LoVo (cell line): ENCODE measurements at places on chromosomes 5 and 9.
A peak's percentile ranks its signal among the peaks of the same experiment; 100 is the strongest.

- no peak for DNase-seq
Measured at GRCh38 chr5:113099822-113100221, 123.2 kb downstream of the DCP2 start.

DNA sequence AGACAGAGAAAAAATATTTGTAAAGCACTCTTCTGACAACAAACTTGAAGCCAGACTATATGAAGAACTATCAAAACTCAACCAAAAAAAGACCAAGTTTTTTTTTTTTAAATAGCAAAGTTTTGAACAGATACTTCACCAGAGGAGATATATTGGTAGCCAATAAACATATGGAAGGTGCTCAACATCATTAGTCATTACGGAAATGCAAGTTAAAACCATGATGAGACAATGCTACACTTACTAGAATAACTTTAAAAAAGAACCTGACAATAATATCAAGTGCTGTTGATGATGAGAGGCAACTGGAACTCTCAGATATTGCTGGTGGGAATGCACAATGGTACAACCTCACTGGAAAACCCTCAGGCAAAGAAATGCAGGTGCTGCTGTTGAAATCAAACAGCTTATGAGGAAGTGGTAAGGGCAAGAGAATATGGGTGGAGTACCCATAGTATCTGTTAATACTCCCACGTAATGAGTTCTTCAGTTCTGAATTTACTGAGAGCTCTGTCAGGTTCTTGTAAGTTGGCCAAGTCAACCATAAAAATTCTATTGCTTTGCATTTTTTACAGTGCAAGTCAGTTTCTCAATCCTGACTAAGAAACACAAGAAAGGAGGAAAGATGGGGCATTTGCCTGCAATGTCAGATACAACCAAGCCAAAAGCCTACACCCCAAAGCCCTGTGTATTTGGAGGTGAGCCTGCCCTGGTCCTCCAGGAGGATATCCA, 87.3 kb upstream of the GNAQ start:
- DNase-seq = peak; percentile 27

DNA sequence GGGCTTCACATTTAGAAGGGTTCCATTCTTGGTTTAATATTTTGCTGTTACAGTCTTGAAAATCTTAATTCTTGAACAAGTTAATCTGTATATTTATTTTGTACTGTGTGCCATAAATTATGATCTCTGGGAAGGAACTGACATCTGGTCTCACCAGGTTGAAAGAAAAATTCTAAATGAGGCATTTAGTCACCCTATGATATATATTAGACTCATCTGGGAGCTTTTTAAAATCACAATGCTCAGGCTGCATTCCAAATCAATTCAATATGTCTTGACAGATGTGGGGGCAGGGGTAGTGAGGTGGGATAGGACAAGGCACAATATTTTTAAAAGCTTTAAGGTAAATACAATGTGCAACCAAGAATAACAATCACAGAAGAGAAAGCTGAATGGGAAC, 569.2 kb downstream of the PRR16 start:
- no peak for DNase-seq

GRCh38 chr9:33167972-33168461, 881 bp upstream of the B4GALT1 start:
- DNase-seq = no peak

DNA sequence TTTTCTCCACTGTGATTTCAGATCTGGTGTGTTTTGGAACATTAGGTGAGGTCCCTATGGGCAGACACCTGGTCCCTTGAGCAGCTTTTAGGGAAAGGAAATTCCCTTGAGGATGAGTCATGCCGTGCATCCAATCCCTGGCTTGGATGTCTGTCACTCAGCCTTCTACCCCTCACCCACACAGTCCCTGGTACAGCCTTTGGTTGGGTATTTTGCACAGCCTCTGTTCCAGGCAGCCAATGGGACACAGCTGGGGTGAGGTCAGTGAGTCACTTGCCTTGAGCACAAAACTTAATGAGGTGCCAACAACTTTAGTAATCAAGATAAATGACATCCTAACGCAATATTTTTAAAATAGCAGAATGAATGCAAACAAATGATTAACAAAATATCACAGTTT, 22.7 kb upstream of the SVEP1 start:
- DNase-seq = no peak

DNA sequence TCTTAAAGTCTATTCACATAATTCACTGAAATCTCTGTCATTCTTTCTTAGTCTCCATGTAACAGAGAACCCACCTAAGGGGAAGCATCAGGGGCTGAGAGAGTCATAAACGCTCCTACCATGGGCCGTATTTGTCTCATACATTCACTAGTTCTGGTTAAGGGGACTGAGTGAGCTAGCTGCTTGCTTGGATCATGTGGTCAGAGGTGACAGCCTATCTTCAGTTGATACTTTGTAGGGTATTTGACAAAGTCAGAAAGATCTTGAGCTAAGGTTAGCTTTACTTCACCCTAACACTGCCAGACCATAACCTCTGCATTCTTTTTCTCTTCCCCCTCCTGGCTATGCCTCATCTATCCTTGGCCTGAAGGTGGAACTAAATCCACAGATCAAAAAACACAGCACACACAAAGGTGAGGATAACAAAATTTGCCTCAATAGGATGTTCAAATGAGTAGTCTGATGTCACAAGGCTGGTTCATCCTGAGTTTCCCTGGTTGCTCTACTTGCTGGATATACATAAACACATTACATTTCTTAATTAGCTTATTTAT, 66.5 kb downstream of the MARCHF3 start:
- no peak for DNase-seq

GRCh38 chr5:121273833-121274433, 577.7 kb upstream of the FTMT start:
- DNase-seq = peak; percentile 81

- DNase-seq = no peak
Measured at GRCh38 chr5:135508496-135509005, 27.2 kb downstream of the NEUROG1 start.

GRCh38 chr9:98302150-98302549, 46.7 kb upstream of the TBC1D2 start:
- DNase-seq = no peak

- no peak for DNase-seq
Measured at GRCh38 chr9:12956261-12956660, 181.4 kb downstream of the LURAP1L start.

DNA sequence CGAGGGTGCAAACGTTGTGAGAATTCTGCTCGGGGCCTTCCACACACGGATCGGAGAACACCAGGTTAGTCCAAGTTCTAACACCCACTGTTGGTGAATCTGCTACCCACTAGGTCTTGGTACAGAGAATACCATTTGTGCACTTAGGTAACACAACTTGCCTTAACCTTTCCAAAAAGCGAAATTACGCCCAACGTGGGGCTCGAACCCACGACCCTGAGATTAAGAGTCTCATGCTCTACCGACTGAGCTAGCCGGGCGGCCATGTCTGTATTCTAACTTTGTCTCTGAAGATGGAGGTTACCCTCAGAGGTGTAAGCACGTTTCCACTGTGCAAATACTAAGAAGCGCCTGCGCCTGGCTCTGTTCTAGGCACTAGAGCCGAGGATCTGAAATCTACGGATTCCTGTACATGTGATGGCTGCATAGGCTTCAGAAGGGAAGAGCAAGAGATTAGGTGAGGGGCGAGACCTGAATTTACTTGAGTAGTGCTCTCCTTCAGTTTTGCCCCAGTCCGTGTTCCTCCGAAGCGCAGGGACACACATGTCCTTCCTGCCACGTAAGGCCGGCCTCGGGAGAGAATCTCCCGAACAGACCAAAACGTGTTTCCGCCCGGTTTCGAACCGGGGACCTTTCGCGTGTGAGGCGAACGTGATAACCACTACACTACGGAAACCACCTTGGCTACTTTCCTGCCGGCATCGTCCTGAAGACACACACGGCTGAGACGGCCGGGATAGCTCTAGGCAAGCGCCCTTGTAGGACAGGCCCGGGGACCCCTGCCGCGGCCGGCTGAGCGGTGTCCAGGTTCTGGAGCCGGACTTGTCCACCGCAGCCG, 1.1 kb upstream of the TRIM41 start:
- peak; percentile 87 for DNase-seq

DNA sequence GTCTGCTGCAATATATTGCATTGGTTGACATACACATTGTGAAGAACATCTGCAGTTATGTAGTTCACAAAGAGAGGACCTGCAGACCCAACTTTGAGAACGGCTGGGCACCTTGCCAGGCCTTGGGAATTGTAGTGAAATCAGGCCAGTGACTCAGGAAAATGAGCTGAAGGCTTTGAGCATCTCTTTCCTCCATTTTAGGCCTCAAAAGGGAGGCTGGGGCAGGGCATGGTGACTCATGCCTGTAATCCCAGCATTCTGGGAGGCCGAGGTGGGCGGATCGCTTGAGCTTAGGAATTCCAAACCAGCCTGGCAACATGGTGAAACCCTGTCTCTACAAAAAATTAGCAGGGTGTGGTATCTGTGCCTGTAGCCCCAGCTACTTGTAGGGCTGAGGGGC, 1.4 kb upstream of the IPPK start:
- DNase-seq = peak; percentile 80

- no peak for DNase-seq
Measured at GRCh38 chr9:135220601-135221575, 133.4 kb downstream of the OLFM1 start.

DNA sequence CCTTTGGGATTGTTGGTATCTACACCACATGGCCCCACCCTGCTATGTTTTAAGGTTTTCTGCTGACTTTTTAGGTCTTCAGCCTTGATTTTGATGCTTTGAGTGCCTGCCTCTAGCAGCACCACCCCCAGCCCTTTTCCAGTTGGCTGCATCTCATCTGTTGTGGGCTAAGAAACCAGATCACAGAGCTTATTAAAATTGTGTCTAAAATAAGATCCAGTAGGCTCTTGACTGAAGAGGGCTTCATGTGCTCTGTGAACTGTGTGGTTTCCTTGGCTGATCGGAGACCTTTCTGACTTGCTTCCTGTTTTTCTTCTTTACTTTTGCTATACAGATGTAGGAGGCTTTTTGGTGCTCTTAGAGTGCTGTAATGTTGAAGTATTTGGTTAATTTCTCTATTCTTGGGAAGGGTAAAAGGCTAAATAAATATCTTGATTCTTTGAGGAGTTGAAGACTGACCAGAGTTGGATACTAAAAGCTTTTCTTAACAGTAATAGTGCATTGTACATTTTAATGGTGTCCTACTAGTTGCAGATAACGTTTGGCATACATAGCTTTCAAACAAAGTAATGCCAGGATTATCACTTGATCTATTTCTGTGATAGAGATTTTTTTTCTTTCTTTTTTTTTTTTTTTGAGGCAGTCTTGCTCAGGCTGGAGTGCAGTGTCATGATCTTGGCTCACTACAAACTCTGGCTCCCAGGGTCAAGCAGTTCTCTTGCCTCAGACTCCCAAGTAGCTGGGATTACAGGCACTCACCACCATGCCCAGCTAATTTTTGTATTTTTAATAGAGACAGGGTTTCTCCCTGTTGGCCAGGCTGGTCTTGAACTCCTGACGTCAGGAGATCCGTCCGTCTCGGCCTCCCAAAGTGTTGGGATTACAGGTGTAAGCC, 4.5 kb downstream of the UBE2D2 start:
- DNase-seq = no peak

DNA sequence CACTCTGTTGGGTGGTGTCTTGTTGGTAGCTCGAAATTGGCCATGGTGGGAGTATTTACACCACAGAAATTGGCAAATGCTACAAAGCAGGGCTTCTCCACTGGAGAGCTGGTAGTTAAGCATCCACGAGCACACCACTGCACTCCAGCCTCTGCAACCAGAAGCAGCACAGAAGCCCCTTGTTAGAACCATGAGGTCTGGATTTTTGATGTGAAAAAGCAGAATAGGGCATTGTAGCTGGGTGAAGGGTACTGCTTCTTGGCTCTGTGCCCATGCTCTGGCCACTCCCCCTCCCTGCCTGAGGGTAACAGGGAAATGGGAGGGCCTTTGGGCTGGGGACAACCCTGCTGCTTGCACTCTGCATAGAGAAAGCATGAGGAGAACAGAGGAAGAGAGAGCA, 81.2 kb upstream of the UBTD2 start:
- no peak for DNase-seq

GRCh38 chr5:96331210-96331609, 101.8 kb downstream of the PCSK1 start:
- no peak for DNase-seq

DNA sequence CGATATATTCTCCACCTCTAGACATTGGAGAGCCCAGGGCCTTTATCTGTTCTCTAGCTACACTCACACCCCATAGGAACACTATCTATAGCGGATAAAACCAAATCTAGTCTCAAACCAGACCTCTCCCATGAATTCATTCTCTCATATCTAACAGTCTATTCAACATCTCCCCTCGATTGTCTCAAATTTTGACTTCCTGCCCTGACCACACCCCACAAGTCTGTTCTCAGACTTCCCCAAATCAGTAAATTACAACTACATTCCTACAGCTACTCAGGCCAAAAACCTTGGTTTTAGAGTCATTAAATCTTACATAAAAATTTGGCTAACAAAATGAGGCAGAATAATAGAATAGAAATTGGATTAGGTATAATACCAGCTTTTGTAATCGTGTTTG, 12.5 kb upstream of the SLC1A3 start:
- no peak for DNase-seq

GRCh38 chr9:18675332-18675731, 201.4 kb downstream of the ADAMTSL1 start:
- no peak for DNase-seq

- peak; percentile 59 for DNase-seq
Measured at GRCh38 chr5:54457094-54457862, 1.8 kb downstream of the HSPB3 start.

DNA sequence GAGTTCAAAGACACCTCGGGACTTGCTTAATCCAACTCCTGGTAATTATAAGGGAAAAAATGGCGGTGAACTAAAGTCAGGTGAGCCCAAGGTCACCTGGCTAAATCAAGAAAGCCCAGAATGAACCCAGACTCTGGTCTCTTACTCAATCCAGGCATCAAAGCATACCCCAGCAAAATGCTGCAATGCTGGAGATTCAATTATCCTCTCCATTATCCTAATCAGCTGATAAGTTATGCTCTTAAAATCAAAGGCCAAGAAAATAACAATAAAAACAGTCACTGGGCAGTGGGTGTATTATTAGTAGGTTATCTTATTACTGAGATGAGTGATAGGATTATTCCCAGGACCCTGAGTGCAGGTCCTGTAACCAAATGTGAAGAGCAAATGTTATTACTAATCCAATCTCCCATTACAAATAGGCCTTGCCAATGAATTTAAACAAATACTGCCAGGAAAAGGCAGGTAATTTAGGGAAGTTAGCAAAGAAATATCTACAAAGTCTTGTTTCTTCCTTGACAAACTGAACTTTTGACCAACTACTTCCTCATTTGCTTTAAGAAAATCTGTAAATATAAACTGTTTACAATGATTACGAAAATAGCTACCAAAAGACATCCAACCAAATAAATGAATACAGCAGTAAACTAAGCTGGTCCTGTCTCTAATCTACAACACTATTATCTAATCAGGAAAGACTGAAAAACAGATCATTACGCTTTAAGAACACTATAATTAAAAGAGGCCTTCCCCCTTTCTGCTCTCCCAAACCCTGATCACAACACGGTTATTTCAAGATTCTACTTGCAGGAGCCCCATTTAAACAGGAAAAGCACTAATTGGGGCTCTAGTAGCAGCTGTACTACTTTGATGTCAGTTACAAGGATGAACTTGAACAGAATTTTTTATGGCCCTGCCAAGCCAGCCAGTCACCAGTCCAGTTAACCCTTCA, 103.2 kb downstream of the MED27 start:
- DNase-seq = no peak
